Kidney (tissue), 22 donors: ENCODE measurements at places on chromosomes 6 and 20. TPM values are rescaled to one million over a fixed set of nuclear protein-coding genes. Genes with fewer than 3 reads are reported as not detected.

GRCh38 chr6:80366051-80366450 is 259.6 kb downstream of the BCKDHB start:
- DNase-seq: no peak

Gene SNPH
- 3.1 TPM for total RNA-seq

GRCh38 chr20:13868331-13868730 is 83.5 kb downstream of the NDUFAF5 start:
- no peak for DNase-seq

Gene MUC21
- total RNA-seq: not detected

DNA sequence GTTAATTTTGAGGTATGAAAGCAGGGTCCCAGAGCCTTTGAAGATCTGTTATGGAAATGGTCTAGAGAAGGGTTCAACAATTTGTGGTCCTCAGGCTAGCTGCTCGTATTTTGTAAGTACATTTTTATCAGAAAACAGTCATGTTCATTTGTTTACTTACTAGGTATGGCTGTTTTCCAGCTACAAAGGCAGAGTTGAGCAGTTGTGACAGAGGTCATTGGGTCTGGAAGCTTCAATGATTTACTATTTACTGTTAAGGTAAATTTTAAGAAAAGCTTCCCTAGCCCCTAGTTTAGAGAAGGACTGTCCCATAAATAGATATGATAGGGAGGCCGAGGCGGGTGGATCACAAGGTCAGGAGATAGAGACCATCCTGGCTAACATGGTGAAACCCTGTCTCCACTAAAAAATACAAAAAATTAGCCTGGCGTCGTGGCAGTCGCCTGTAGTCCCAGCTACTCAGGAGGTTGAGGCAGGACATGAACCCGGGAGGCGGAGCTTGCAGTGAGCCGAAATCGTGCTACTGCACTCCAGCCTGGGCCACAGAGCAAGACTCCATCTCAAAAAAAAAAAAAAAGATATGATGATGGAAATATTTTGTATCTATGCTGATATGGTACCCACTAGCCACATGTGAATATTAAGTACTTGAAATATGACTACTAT is 538.4 kb upstream of the CITED2 start:
- no peak for DNase-seq

GRCh38 chr6:128124713-128125112 is 223.9 kb upstream of the THEMIS start:
- DNase-seq: no peak

GRCh38 chr6:52388790-52389189 is 26.8 kb downstream of the PAQR8 start:
- DNase-seq: no peak

- DNase-seq: no peak
Observed at GRCh38 chr6:134754013-134754690, 195.7 kb downstream of the ALDH8A1 start.

DNA sequence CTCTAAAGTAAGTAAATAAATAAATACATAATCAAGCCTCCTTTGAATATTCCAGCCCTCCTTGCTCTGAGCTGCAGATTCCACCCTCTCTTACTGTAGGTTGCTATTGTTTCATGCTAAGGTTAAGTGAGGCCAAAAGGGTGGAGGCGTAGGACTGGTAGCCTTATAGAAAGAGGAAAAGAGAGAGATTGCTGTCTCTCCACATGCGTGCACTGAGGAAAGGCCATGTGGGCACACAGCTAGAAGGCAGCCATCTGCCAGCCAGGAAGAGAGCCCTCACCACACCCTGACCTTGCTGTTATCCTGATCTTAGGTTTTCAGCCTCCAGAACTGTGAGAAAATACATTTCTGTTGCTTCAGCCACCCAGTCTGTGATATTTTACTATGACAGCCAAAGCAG is 87.4 kb upstream of the SHLD1 start:
- no peak for DNase-seq

DNA sequence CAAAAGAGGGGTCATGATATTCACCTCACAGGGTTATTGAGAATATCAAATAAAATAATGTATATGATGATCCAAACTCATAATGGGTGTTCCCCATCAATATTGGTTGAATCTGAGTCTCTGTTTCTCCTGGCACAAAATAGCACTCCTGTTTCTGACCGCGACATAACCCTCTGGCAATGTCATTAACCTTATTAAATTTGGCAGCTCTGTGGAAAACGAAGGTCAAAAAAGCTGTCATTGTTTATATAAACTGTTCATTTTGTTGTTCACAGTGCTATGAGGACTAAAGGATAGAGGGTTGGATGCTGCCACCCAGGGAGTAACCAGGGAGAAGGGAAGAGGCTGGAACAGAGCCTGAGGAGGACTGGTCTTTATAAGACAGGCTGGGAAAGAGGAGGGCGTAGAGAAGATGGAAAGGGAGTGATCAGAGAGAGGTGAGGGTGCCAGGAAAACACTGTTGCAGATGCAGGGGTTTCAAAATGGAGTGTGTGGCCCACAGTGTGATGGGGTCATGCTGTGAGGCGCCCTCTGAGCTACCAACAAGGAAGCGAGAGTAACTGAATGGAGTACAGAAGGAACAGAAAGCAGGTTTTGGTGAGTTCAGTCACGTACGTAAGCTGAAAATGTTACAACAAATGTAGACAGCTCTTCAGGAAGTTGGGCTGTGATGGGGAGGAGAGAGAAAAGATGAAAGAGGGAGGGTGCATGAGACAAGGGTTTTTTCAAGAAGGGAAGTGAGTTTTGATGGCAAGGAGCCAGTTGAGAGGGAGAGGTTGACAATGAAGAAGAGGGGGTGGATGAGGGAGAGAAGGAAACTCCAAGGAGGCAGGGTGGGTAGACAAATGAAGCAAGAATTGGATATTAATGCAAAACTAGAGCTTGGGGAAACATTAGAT is 251.6 kb upstream of the TAB2 start:
- no peak for DNase-seq

DNA sequence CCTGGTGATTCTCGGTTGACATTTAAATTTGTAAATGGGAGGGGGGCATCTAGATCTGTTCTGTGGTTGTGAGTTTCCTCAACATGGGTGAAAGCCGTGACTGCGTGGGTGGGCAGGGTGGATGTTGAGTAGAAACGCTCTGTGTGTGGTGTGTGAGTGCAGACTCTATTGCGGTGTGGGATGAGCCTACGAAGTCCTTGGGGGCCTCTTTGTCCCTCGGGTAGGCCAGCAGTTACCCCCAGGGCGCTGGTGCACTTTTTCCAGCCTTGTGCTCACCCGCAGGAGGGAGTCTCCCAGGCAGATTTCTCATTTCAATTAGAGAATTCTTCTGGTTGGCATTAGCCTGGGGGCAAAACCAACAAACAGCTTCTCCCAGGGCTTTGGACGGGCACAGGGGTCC is 10.6 kb downstream of the TOX2 start:
- no peak for DNase-seq

- peak; percentile 19 for DNase-seq
Observed at GRCh38 chr6:35543459-35544193, 30.9 kb upstream of the TULP1 start.

DNA sequence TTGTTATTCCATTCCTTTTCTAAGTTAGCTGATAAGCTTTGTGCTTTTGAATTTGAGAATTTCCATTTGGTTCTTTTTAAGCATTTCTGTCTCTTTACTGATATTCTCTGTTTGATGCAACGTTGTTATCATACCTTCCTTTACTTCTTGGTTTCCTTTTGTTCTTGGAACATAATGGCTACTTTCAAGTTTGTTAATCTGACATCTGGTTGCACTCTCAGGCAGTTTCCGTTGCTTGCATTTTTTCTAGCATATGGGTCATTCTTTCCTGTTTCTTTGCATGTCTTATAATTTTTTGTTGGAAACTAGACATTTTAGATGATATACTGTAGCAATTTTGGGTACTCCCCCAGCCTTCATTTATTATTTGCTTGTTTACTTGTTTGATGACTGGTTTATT is 12.5 kb downstream of the CDC5L start:
- DNase-seq: no peak

Gene CALHM4
- total RNA-seq: not detected

Gene HAO1
- total RNA-seq: not detected

DNA sequence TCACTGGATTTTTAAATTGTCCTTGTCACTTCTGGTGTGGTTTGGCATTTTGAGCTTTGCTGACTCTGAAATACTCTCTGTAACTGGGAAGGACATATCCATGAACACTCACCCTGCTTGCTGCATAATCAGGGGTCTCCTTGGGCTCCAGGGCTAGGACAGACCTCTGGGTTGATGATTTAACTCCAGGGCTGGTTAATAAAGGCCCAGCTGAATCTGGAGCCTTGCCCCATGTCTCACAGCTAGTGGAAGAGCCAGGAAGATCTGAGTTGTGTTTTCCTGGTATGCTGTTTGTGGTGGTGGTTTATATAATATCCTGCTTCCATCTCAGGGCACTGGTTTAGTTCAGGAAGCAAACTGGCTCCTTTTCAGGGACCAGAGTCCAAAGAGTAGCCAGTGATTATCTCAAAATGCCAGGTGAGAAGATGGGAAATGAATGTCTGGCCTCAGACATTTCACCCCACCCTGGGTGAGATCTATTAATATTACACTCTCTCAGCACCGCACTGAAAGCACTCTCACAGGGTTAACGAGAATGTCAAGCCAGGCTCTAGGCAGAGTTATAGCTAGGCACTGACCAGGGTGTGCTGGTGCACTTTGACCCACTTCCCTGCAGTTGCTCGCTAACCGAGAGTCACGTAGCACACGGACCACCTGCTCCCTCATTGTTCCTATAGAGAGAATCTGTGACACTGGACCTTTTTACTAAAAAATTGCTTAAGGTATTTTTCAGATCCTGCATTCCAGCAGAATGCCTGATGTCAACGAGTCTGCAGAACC is 90.1 kb upstream of the SLC22A16 start:
- DNase-seq: peak; percentile 72

- DNase-seq: no peak
Observed at GRCh38 chr20:62898093-62898964, 28.0 kb downstream of the DIDO1 start.

Gene PNLDC1
- not detected for total RNA-seq

Gene MTFR2
- 1.3 TPM for total RNA-seq

Gene ARFGEF3
- 7.8 TPM for total RNA-seq

GRCh38 chr6:22590423-22590822 is 21.1 kb downstream of the HDGFL1 start:
- DNase-seq: no peak

GRCh38 chr20:17617212-17617867 is 47.5 kb downstream of the DSTN start:
- DNase-seq: peak; percentile 79

DNA sequence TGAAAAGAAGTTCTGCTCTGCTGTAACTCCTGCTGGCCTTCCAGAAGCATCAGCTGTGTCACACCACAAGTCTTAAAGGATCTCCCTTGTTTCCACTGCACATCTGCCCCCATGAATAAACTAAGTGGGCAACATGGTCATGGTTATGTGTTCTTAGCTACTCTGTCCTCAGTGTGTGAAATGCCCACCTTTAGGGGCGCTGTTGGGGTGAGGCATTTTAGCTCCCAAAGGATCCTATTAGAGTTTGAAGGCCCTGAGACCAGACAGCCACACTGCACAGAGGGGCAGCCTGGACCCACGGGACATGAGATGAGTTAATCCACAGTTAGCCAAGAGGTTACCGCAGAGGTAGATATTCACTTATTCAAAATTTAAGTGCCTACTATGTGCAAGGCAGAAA is 294.3 kb upstream of the QKI start:
- DNase-seq: no peak

DNA sequence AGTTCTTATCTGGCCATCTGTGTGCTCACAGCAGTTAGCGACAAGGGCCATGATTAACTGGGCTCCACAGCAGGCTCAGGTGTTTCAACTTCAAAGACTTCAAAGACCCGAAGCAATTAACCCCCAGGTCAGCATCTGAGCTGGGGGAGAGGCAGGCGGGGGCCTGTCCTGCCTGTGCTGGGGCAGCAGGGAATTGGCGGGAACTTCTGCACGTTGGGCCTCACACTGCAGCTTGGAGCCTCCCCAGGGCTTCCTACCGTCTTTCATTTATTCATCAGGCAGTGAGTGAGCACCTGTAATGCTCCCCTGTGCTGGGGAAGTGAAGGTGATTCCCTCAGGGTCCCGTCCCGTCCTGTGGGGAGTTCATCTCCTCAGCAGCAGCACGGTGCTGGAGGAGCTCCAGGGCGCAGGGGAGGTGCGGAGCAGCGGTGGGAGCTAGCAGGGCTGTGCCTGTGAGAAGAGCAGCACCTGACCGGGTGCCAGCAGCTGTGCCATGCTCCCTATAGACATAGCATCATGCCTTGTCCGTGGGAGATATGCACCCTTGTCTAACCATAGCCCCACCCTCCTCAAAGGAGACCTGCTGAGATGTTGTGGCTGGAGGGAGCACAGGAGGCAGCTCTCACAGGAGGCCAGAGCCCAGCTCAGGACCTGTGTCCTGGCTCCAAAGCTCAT is 51.8 kb upstream of the FRMD1 start:
- DNase-seq: peak; percentile 79

DNA sequence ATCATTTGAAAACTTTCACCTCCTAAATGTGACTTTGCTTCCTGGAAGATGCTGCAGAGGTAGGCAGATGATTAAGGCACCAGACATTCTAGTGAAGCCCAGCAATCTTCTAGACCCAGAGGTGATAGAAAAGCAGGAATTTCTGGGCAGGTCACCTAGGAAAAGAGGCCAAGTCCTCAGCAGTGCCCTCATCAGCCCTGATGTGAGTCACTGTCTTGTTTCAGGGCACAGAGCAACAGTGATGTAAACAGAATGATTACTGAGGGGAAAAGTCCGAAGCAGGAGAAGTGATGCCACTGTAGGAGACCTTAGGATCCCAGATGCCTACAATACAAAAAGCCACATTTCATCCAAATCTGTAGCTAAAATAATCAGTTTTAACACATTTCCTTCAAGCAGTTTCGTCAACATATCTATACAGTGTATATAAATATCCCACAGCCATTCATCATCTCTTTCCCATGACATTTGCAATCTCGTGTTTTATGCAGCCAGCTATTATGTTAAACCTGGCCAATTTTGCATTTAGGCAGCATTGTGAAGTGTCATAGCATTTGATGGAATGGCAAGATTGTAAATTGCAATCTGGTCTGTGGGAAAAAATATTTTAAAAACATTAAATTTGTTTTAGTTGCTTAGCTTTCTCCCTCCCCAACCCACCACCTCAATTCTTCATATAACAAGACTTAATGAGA is 401.2 kb upstream of the RNF217 start:
- DNase-seq: no peak

GRCh38 chr20:36473164-36473563 is 68.2 kb upstream of the MYL9 start:
- DNase-seq: no peak

DNA sequence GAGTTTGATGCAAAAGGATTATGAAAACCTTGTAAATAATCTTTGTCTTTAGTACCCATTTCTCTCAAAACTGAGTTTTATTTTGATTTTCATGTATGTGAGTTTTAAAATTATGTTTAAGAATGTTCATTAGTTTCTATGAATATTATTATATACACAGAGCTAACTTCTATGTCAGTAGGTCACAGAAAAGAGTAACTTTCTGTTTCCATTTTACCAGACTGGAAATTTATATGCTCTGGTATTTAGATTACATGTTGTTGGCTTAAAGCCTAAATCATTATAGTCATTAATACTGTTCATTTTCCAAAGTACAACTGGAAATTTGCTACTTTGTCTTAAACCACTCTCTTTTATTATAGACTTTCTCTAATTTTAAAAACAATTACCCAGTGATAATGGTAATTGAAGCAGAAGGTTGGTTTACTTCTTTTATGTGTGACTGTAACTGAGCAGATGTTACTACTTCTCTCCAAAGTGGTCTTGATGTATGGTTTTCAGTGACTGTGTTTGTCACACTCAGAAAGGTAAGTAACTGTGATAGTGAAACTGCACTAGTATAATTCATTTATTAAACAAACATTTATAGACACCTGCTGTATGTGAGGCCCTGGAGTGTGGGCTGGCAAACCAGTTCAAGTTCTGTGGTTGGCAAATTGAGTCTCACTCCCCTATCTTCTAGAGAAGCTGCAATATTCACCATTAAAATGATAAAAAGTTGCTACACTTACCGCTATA is 13.2 kb downstream of the CRYBG1 start:
- DNase-seq: no peak

Gene STK35
- 16.5 TPM for total RNA-seq
